ENCODE measurements at places on chromosomes 4 and X. TPM values are rescaled to one million over a fixed set of nuclear protein-coding genes. Genes with fewer than 3 reads are reported as not detected.

F8A2 gene
- total RNA-seq: not detected

AMBN gene
- not detected for total RNA-seq

DNA sequence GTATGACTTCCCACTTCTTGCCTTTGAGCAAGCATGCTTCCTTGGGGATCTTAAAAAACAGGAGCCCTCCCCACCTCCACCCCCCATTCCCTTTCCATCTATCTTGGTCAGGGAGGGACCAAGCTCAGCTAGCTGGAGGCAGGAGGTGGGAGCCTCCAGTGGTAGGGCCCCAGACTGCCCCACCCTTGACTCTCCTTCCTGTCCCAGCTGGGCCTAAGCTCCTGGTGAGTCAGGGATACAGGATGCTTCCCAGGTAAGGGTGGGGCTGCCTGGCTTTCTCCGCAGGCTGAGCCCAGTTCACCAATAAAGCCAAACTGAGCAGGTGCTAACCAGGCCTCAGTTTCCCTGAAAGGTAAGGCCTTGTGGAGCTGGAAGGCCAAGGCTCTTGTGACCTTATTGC lies 15.2 kb downstream of the EFNB1 start:
- peak; percentile 74 for DNase-seq

DNA sequence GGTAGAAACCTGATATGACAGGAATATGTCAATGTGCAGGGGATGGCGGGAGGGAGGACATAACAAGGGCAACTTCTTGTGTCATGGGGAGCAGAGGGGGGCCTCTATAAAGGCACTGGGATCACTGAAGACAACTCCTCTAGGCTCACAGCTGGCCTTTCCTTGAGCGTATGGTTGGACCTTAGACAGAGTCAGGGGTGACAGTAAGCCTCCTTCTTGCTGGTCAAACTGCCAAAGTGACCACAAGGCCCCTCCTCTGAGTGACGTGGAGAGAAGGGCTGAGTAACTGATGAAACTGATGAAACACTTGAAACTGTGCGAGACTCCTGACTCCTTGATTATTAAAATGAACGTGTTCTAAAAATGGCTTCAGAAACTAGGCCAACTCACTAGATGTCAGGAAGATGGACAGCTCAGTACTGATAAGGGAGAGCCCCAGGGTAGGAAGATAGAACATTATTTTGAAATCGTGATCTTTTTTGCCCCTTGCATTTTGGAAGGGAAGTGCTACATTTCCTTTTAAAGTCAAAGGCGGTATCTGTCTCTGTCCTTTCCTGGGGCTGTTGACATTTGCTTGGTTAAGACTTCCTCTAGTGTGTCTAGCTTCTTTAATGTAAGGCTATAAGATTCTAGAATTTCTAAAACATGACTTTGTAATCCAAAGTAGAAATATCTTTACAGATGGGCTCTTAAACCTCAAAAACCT lies 1.6 kb downstream of the RAB33A start:
- no peak for DNase-seq

ADGRG4 gene
- not detected for total RNA-seq

GRCh38 chr4:172813359-172813923 lies 355.2 kb upstream of the GALNT7 start:
- no peak for DNase-seq

DNA sequence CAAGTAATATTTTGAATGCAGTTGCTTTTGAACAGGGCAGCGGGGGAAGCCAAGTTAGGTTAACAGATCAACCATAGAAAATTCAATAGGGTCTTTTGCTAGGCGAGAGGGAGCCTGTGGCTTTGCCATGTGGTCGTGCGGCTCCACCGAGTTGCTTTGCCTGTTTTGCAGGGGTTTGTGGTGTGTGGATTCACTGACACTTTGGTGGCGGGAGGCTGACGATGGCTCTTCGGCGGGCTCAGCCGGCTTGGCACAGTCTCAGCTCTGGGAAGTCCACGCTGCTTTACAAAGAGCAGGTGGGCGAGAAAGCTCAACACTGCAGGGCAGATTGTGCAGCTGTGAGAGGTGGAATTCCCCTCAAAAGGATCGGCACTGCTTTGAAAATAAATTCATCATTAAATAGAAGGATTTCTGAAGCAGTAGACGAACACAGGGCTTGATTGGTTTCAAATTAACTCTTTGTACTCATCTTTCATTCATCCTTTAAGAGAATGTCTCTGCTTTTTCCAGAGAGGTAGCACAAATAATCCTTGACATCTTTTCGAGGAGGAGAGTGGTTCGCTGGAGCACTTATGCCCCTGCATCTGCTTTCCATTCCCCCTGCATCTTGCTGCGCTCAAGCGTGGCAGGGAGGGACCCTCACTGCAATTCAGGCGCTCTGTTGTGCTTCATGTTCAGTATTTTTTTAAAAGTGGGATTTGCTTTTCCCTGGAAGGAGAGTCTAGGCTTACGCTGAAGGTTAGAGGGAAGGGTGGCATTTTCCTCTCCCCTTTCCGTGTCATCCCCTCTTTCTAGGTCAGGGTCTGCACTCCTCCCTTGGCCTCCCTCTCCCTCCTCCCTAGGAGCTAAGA lies 201.8 kb upstream of the LEF1 start:
- DNase-seq: no peak

DNA sequence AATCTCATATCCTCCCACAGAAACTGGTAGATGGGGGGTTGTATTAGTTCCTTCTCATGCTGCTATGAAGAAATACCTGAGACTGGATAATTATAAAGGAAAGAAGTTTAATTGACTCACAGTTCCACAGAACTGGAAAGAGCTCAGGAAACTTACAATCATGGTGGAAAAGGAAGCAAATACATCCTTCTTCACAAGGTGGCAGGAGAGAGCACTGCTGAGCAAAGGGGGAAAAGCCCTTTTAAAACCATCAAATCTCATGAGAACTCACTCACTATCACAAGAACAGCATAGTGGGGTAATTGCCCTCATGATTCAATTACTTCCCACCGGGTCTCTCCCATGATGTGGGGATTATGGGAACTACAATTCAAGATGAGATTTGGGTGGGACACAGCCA lies 250.5 kb upstream of the GPRIN3 start:
- peak; percentile 32 for DNase-seq

All from bronchial epithelial cell (primary cell).